ENCODE measurements at places on chromosomes 3 and 15.

- no peak for DNase-seq
Measured at GRCh38 chr3:138234401-138235179, 47.5 kb downstream of the ARMC8 start.

GRCh38 chr15:85125056-85125661 is 143.5 kb downstream of the PDE8A start:
- DNase-seq = no peak

DNA sequence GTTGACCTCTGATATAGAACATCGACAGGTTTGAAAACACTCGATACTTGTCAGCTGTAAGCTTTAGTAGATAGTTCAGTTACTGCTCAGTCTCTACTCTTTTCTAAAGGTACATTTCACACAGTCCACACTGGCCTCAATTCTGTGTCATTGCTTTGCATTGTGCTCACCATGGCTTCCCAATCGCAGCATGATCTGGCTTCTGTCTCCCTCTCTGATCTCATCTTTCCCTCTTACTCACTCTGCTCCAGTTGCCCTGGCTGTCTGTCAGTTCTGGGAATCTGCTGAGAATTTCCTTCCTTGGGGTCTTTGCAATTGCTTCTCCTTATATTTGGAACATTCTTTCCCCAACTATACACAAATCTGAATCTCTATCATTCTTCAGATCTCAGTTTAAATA is 80.6 kb downstream of the GTF2E1 start:
- DNase-seq = no peak

GRCh38 chr3:155465664-155466063 is 172.2 kb upstream of the STRIT1 start:
- no peak for DNase-seq

DNA sequence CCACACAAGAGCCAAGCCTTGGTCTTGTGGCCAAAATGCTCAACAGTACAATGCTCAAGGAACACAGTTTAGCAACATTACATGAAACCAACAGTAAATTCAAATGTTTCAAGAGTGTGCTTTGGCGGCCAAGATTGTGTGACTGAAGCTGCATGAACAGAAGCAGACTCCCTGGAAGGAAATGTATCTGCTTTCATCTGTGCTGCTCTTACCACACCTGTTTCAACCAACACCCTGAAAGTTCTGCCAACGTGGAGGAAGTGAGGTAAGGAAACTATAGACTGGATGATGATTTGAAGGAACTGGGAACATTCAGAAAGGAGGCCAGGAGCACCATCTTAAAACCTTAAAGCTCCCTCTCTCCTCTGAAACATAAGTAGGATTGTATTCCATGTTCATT is 55.7 kb downstream of the MB21D2 start:
- DNase-seq = no peak

DNA sequence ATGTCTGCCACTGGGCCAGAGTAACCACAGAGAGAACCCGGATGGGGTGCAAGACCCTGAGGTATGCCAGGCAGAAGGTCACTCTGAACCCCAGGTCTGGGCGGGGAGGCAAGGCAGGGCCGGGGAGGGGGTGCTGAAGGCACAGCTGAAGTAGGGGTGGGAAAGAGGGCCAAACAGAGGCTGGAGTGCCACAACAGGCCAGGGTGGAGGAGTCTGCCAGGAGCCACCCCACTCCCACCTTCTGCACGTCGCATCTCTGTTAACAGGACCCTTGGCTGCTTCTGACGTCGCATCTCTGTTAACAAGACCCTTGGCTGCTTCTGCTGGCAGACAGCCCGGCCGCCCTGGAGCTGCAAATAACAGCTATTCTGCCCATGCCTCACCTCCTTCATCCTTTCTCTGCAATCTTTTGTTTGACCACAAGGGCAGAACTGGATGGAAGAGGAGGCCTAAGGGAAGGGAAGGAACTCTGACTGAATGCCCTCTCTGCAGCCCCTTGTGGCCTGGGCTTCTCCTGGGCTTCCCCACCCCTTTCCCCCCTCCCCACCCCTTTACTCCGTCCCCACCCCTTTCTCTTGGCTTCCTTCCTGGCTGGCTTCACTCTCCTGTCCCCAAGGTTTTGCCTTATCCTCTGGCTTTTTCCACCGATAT is 20.6 kb upstream of the FBLN2 start:
- no peak for DNase-seq

GRCh38 chr3:140051019-140051957 is 116.3 kb downstream of the CLSTN2 start:
- no peak for DNase-seq

GRCh38 chr15:42727750-42728381 is 9.1 kb downstream of the CDAN1 start:
- DNase-seq = no peak

Data from stimulated activated CD8-positive, alpha-beta memory T cell treated with anti-CD3 and anti-CD28 coated beads, Interleukin-4, amount 100 ng/mL, for 4 hours (primary cell).